ENCODE measurements at places on chromosomes 5 and 9.

DNA sequence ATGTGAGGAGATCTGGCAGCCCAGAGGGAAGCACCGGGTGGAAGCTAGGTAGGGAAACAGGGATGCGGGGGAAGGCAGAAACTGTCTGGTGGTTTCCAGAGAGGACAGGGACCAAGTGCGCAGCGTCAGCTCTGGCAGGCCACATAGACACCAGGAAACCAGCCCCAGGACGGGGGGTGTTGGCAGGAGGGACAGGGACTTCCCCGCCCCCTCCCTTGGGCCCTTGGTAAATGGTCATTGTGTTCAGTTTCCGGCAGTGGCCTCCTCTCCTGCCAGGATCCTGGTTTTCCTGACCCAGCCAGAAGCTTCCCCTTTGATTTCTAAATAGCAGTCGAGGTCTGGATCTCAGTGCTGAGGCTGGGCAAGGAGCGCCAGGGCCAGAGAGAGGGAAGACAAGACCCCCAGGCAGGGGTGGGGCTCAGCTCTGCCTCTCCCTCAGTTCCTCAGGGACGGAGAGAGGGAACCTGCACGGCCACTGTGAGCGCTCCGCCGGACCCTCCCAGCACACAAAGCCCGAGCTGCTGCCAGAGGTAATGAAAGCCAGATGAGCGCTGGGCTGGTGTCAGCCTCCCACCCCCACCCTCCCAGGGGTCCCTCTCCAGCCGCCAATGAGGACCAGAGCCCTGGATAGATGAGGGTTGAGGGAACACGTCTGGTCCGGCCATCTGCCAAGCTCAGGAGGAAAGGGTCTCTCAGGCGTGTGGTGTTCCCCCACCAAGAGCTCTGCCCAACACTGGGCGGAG lies 1.8 kb downstream of the RALGDS start:
- DNase-seq, result no peak

GRCh38 chr5:173967241-173967640 lies 21.7 kb upstream of the C5orf47 start:
- DNase-seq, result no peak

DNA sequence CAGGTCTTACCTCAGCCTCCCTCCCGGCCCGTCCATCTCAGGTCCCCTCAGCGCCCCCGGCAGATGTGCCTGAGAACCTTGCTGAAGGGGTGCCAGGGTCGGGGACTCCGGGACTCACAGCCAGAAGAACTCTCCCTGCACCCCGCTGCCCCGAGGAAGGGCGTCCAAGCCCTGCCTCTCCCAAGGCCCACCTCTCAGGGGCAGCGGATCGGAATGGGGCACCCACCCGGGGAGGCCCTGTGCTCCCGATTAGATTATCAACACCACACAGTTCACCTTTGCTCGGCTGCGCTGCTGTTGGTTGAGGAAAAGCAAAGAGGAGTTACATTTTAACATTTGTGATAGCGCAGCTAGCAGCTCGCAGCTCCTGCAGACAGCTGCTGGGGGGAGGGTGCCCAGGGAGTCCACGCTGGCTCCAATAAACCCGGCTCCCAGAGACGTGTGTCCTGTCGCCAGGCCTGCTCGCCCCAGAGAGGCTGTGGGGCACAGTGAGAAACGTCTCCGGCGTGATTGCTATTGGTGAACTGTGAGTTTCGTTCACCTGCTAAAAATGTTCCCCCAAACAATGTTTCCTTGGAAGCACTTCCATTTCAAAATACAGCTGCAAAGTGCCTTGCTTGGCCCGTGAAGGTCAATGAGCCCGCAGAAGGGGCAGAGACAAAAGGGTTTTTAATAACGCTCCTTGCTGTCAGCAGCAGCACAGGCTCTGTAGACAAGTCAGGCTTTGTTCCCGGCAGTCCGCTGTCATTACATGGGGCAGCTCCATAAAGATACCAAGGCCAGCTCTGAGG lies 18.6 kb upstream of the SLC6A19 start:
- DNase-seq, result no peak

DNA sequence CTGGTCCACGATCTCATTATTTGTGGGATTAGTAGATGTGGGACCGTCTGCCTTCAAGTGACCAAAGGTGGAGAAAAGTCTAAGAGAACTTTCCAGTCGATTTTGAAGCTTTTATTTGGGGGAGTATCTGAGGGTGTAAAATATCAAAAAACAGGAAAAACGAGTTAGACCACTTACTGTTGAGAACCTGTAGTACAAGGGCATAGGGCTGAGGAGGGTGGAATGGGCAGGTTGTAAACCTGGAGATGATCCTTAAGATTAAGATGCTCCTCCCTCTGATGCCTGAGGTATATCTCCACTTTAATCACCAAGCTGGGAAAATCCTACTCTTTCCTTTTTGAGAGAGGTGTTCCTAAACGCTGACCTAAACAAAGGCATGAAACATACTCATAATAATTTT lies 32.0 kb upstream of the GTF2H2C start:
- no peak for DNase-seq

- no peak for DNase-seq
Observed at GRCh38 chr5:39945870-39946269, 521.1 kb upstream of the DAB2 start.

DNA sequence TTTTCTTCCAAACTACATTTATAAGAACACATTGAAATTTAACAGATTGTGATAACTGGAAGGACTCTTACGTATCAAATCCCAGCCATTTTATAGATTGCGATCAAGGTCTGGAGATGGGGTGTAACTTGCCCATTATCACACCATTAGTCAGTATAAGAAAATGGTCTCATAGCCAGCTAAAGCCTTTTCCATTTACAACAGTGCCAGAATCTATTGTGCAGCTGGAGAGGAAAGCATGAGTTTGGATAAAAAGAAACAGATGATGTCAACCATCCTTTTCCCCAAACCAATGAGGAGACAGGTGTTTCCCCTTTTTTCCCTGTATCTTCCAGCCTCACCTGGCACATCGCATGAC lies 658.8 kb downstream of the ACTL7B start:
- no peak for DNase-seq

DNA sequence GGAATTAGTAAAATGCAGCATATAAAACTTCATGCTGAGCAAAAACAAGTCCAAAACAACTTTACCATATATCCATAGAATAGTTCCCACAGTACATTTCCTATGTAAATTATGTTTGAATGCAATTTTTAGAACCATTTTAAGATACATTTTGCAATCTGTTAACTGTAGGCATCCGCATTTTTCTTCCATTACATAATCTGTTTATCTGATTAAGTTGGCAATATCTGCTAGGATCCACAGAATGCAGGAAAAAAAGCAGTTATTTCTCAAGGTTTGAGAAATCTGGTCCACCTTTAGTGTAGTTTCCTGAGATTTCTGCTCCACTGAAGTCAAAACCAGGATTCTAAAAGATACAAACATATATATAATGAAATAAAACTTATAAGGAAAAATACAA lies 6.2 kb downstream of the NUDCD2 start:
- no peak for DNase-seq

- no peak for DNase-seq
Observed at GRCh38 chr5:31380049-31380448, 151.8 kb downstream of the DROSHA start.

GRCh38 chr5:74428876-74429275 lies 211.7 kb downstream of the ENC1 start:
- DNase-seq, result no peak

DNA sequence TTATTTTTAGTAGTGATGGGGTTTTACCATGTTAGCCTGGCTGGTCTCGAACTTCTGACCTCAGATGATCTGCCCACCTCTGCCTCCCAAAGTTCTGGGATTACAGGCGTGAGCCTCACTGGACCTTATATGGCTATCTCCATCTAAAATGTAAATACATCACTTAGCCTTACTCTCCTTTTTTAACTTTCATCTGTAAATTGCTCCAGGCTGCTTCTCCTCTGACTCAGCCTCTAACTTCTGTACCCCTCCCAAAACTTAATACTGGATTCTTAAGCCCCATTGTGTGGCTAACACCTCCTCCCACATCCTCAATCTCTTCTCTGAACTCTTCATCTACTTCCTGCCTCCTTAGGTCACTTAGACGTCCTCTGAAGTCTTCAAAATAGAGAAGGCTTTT lies 4.0 kb downstream of the SNX30 start:
- no peak for DNase-seq
